ACHN (cell line): ENCODE measurements at places on chromosomes 11 and 22.

GRCh38 chr11:69877235-69877634, 58.0 kb upstream of the FGF3 start:
- no peak for DNase-seq

GRCh38 chr11:26134481-26135355, 197.2 kb upstream of the ANO3 start:
- DNase-seq = peak; percentile 4

GRCh38 chr11:129489249-129489648, 113.6 kb downstream of the BARX2 start:
- no peak for DNase-seq

DNA sequence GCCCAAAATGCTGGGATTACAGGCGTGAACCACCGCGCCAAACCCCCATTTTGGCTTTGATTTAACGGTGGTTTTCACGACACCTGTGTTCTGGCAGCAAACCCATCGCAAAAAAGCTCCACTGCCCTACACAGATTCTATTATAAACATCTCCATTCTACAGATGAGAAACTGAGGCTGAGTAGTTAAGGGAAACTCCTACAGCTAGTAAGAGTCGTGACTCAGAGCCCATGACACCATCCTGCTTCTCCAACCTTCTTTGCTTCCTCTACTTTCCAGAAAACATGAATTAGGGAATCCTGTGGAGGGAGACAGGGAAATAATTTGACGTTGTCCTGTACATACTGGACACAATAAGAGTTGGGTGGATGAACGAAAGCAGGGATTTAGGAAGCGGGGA, 429 bp upstream of the SNX15 start:
- no peak for DNase-seq

DNA sequence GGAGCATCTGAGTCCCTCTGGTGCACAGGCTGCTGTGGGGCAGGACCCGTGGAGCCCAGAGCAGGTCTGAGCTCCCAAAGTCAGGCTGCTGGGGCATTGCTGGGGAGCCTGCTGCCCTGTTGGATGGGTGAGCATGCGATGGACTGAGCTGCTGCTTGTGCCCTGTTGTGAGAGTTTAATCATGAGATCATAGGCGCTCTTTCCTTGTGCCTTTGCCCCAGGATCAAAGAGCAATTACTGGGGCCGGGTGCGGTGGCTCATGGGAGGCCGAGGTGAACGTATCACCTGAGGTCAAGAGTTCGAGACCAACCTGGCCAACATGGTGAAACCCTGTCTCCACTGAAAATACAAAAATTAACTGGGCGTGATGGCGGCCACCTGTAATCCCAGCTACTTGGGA, 37.5 kb downstream of the MUC6 start:
- DNase-seq = no peak

DNA sequence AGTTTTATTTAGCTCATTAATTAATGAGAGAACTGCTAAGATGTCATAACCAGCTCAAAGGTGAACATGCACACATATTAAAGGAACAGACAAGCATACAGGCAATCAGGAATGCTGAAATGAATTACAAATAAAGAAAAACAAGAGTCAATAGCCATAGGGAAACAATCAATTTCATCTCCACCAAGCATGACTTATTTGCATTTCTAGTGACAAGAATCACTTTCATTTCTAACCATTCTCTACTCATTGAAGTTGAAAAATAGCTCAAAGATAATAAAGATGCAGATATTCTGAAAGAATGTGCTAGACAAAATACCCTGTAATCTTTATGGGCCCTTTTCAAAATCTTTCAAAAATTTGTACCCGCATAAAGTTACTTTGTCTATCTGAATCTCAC, 23.2 kb downstream of the ISX start:
- DNase-seq = no peak

- no peak for DNase-seq
Measured at GRCh38 chr11:15745266-15745665, 611.1 kb downstream of the SOX6 start.

GRCh38 chr11:297051-297585, 2.2 kb downstream of the IFITM5 start:
- DNase-seq = no peak

DNA sequence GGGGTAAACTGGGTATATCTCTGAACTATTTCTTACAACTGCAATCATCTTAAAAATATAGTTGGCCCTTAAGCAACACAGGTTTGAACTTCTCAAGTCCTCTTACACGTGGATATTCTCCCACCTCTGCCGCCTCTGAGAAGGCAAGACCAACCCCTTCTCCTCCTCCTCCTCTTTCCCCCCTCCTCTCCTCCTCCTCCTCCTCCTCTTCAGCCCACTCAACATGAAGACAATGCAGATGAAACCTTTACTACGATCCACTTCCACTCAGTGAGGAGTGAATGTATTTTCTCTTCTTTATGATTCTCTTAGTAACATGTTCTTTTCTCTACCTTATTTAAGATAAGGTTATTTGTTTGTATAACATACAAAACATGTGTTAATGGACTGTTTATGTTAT, 20.0 kb downstream of the SHANK2 start:
- DNase-seq = no peak

- DNase-seq = no peak
Measured at GRCh38 chr11:78248903-78249302, 60.2 kb downstream of the USP35 start.

DNA sequence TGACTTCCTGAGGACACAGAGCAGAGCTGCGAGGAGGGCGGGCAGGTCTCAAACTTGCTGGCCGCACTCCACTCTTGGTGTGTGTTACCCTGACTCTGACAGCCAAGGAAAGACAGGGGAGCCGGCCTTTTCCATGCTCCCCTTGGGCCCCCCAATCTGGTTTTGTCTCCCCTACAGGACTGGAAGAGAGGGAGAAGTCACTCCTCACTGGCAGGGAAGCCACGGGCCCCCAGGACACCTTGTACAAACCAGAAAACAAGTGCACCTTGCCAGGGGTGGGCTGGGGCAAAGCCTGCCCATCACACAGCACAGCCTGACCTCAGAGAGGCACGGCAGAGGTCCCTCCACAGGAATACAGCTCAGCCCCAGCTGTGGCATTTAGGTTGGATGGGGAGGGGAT, 20.2 kb downstream of the CBX7 start:
- no peak for DNase-seq

- no peak for DNase-seq
Measured at GRCh38 chr11:45475173-45475572, 189.0 kb upstream of the SYT13 start.

GRCh38 chr11:117719480-117719879, 77.5 kb downstream of the DSCAML1 start:
- DNase-seq = no peak

DNA sequence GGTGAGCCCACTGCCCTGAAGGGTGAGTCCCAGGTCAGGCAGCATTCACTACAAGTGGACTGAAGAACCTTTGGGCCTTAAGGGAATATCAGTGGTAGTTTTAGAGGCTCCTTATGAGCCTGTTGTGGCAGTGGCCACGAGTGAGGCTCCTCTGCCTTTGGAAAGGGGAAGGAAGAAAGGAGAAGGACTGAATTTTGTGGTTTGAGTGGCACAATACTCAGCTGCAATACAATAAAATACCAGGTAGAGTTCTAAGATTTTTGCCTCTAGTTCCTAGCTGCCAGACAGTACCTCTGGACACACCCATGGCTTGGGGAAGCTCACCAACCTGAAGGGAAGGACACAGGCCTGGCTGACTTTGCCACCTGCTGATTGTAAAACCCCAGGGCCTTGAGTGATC, 260.9 kb downstream of the DYNC2H1 start:
- no peak for DNase-seq

DNA sequence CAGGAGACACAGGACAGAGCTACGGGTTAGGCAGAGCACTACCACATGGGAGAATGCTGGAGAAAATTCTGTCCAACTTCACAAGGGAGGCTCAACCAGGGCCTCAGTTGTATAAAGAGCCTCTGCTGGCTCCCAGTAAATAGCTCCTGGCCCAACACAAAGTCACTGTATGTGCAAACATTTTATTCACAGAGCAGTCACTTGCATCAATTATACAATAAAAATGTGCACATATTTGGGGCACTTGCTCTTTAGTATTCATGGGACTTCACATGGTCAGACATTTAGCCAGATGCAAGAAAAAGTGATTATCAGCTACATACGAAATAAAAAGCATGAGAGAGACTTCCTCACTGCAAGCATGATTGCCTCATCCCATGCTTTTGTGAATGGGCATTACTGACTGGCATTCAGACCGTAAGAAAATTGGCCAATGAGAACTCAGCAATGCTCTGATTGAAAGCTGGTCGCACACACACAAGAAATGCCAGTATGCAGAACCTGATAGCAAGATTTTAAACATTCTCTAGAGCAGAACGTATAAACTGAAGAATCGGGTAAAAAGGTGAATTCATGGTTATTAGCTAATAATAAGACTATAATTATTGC, 39.4 kb downstream of the BLID start:
- DNase-seq = no peak

- DNase-seq = no peak
Measured at GRCh38 chr22:46574438-46574992, 37.1 kb upstream of the CELSR1 start.

- DNase-seq = no peak
Measured at GRCh38 chr22:46780453-46780852, 18.0 kb downstream of the TBC1D22A start.

DNA sequence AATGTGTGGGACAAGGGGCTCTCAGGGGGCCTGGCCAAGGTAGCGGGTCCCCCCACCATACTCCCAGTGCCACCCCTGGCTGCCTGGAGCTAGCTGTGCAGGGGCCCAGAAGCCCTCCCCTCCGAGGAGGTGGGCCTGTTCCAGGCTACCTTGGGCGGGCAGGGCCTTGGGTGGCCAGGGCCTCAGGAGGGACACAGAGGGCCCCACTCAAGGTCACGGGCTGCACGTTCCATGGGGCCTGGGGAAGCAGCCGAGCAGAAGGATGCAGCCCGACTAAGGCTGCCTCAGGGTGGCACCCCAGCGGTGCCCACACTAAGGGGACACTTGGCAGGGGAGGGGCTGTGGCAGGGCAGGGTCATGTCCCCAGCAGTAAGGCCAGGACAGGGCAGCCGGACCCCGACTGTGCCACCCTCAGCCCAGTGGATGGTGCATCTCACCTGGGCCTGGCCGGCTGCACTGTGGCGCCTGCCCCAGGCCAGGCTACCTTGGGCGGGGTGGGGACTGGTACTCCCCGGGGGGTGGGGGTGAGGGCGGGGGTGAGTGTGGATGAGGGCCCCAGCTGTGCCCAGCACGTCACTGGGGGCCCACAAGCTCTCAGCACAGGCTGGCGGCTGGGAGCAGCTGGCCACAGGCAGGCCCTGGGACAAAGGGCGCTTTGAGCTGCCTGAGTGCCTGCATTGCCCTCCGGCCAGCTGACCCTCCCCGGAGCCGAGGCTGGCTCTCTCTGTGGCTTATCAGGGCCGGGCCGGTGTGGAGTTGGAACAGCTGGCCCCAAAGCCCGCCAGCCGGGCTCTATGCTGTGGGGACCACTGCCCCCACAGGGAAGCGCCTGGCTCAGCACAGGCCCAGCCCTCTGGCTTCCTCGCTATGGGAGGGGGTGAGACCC, 117.1 kb downstream of the KCNQ1 start:
- no peak for DNase-seq

DNA sequence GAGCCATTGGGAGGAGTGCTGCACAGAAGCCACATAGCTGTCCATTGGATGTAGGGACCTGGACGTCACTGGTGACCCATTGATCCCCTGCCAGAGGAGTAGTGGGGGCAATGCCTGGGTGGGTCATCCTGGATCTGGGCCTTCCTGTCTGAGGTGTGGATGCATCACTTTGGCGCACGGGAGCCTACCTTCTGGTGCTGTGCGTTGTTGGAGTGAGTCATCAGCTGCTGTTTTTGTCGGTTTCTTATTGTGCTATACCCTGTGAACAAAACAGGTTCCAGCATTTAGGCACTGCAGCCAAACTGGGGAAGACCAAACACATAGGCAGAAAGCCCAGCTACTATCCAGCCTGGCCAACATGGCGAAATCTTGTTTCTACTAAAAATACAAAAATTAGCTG, 3.2 kb downstream of the TAF6L start:
- DNase-seq = no peak

DNA sequence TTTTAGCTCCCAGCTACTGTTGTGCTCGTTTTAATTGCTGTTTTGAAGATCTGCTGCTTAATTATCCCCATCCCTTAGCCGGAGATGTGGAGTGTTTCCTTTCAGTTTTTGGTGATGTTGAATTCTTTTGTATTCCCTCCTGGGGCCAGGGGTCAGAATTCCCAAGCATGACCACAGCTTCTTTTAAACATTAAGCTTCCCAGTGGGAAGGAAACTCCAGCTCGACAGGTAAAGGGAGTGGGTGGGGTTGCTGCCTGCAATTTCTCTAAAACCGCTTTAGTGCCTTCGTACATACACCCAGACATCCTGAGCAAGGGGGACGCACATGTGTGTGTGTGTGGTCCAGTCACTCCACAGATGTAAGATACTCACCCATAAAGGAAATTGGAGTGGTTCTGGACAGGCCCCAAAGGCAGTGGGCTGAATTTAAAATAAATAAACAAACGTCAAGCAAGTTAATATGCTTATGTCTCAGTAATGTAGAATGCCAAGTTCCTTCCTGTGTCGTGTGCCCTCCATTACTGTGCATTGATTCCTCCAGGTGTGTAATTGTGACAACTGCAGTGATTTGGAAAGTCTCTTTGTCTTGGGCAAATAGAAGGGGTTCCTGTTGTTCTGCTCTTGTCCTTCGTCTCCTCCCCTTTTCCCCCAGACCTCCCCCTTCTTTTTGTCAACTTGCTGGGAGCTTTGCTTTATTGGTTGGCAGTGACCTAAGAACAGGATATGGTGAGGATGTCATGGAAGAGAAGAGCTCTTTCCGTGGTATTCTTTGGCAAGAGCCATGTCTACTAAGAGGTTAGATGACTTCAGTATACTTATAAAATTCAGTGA, 19.2 kb upstream of the ADSL start:
- no peak for DNase-seq

- no peak for DNase-seq
Measured at GRCh38 chr11:129973068-129973467, 29.6 kb downstream of the PRDM10 start.

DNA sequence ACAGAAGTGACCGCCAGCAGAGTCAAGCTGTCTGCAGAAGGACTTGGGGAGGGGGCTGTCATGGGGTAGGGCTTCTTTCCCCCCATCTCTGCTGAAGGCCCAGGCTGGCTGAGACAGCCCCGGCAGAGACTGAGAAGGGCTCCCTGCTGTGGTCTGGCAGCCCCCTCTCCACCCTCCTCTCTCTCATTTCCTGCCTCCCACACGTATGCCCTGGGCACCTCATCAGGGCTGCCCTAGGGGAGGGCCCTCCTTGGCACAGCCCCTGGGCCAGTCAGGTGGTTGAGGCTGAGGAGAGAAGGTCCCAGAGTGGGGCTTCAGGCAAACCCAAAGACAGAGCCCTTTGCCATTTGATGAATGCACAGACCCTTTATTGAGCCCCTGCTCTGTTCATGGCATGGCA, 3.6 kb downstream of the RASD2 start:
- no peak for DNase-seq

GRCh38 chr22:47197773-47198500, 435.5 kb downstream of the TBC1D22A start:
- no peak for DNase-seq

DNA sequence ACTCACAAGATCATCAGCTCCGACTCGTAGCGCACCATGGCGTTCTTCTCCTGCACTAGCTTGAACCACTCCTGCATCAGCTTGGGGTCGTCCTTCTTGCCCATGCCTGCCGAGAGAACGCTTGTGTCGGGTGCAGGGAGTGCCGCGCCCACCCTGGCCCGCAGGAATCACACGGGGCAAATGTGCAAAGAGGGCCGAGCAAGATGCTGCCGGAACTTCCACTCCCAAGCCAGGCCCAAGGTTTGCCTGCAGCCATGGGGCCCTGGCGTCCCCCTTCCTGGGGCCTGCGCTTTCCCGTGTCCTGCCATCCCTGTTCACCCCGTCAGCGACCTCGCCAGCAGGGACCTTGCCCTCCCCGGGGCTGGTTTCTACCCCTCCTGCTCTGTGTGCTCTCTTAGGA, 16.9 kb upstream of the BID start:
- DNase-seq = no peak
